ENCODE measurements at places on chromosomes 4 and X.

DNA sequence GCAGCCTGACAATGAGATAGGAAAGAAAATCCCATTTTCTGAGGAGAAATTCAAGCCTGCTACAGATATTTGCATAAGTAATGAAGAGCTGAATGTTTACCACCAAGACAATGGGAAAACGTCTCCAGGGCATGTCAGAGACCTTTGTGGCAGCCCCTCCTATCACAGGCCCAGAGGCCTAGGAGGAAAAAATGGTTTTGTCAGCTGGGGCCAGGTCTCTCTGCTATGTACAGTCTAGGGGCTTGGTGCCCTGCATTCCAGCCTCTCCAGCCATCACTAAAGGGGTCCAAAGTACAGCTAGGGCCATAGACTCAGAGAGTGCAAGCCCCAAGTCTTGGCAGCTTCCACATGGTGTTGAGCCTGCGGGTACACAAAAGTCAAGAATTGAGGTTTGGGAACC is 361.6 kb upstream of the ANXA10 start:
- no peak for DNase-seq

GRCh38 chr4:64538219-64538618 is 129.0 kb upstream of the TECRL start:
- no peak for DNase-seq

DNA sequence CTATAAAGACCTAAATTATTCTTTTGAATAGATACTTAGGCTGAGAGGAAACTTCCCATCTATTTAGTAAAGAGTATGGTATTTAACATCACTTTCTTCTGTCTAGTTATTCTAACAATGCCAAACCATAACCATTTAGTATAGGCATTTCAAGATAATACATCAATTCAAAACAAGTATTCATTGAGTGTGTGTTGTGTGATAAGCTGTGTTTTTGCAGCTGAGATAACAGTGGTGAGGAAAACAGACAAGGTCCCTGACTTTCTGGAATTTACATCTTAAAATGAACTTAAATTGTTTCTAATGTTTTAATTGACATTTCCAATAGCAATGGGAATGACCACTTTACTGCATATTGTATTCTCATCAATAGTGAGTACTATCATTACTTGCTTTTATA is 22.4 kb upstream of the TSPAN5 start:
- no peak for DNase-seq

DNA sequence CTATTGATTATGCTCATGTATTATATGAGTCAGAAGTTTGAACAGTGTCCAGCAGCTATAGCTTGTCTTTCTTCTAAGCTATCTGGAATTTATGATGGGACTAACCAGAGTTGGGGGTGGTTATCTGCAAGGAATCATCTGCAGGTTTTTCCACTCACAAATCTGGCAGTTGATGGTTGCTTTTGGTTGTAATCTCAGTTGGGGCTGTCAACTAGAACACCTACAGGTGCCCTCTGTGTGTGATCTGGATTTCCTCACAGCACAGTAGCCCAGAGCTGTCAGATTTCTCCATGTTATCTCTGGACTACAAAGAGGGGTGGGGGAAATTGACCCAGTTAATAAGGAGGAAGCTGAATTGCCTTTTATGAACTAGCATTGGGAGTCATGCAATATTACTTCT is 51.4 kb upstream of the MAP9 start:
- DNase-seq = no peak

All from G401 (cell line).